ENCODE measurements at places on chromosomes 3 and 15. TPM values are rescaled to one million over a fixed set of nuclear protein-coding genes. Genes with fewer than 3 reads are reported as not detected.

The AZI2 gene
- total RNA-seq, result 10.0 TPM

The SNRPN gene
- not detected for total RNA-seq

The ITPKA gene
- 7.3 TPM for total RNA-seq

The FBXO40 gene
- total RNA-seq, result not detected

The IQCF2 gene
- total RNA-seq, result not detected

The P3H2 gene
- total RNA-seq, result 3.1 TPM

The PSTPIP1 gene
- 0.76 TPM for total RNA-seq

The TF gene
- 0.03 TPM for total RNA-seq

The NISCH gene
- 47.7 TPM for total RNA-seq

The C3orf20 gene
- total RNA-seq, result not detected

The GP5 gene
- not detected for total RNA-seq

The CELSR3 gene
- 9.9 TPM for total RNA-seq

The CERS3 gene
- total RNA-seq, result not detected

The SEC11A gene
- total RNA-seq, result 238 TPM

The RTP3 gene
- total RNA-seq, result not detected
